ENCODE measurements at places on chromosomes 3 and 15.
A peak's percentile ranks its signal among the peaks of the same experiment; 100 is the strongest.

- no peaks in the 10 kb centered on the region for H3K4me1 ChIP-seq
- no peak overlapping the region for H3K27ac ChIP-seq
- DNase-seq, result no peak
Observed at GRCh38 chr3:40042752-40043443, 233.5 kb downstream of the MYRIP start.

DNA sequence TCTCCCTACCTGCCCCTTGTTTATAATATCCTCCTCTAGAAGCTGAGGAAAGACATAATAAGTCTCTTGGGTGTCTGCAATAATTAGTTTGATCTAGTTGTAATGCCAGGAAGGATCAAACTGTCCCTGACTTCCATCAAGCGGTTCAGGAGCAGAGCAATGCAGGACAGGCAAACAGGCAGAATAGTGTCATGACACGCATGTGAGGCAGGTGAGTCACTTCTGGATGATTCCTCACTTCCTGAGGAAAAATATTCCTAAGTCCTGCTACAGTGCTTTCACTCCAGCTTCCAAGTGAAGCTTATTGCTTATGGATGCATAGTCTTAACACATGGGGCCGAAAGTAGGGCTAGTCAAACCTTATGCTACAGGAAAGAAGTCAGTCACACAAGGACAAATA is 85.8 kb downstream of the GREM1 start:
- no peaks in the 10 kb centered on the region for H3K36me3 ChIP-seq
- no peaks in the 10 kb centered on the region for H3K4me1 ChIP-seq
- DNase-seq, result no peak
- no peak overlapping the region for H3K4me3 ChIP-seq
- H3K27ac ChIP-seq, result no peak overlapping the region
- peaks cover 30% of the 10 kb centered on the region for H3K27me3 ChIP-seq

- H3K4me1 ChIP-seq, result no peaks in the 10 kb centered on the region
- DNase-seq, result no peak
- H3K27ac ChIP-seq, result no peak overlapping the region
- peaks cover 8% of the 10 kb centered on the region for H3K36me3 ChIP-seq
Observed at GRCh38 chr3:72565593-72565992, 282.7 kb downstream of the SHQ1 start.

GRCh38 chr3:129474984-129475804 is 35.2 kb downstream of the IFT122 start:
- H3K27ac ChIP-seq, result no peak overlapping the region
- no peak overlapping the region for H3K4me3 ChIP-seq
- no peaks in the 10 kb centered on the region for H3K27me3 ChIP-seq
- no peaks in the 10 kb centered on the region for H3K4me1 ChIP-seq
- no peak for DNase-seq

DNA sequence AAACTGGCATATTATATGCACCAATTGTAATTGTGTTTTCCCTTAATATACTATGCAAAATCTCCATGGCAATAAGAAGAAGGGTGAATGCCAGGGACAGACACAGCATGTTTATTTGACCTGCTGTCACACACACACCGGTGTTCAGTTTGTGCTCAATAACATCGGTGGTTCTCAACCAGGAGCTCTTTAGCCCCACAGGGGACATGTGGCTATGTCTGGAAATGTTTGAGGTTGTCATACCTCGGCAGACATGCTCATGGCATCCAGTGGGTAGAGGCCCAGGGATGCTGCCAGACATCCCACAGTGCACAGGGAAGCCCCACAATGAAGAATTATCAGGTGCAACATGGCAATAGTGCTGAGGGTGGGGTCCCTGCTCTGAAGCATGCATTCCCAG is 38.2 kb downstream of the GLB1 start:
- H3K27me3 ChIP-seq, result no peaks in the 10 kb centered on the region
- H3K27ac ChIP-seq, result no peak overlapping the region
- H3K4me1 ChIP-seq, result peaks cover 39% of the 10 kb centered on the region
- H3K36me3 ChIP-seq, result peaks cover 6% of the 10 kb centered on the region

GRCh38 chr15:82047453-82048400 is 1.9 kb upstream of the MEX3B start:
- DNase-seq, result no peak
- H3K27me3 ChIP-seq, result peaks cover 16% of the 10 kb centered on the region
- peak overlapping the region; percentile 85 for H3K4me3 ChIP-seq
- peaks cover 22% of the 10 kb centered on the region for H3K4me1 ChIP-seq

DNA sequence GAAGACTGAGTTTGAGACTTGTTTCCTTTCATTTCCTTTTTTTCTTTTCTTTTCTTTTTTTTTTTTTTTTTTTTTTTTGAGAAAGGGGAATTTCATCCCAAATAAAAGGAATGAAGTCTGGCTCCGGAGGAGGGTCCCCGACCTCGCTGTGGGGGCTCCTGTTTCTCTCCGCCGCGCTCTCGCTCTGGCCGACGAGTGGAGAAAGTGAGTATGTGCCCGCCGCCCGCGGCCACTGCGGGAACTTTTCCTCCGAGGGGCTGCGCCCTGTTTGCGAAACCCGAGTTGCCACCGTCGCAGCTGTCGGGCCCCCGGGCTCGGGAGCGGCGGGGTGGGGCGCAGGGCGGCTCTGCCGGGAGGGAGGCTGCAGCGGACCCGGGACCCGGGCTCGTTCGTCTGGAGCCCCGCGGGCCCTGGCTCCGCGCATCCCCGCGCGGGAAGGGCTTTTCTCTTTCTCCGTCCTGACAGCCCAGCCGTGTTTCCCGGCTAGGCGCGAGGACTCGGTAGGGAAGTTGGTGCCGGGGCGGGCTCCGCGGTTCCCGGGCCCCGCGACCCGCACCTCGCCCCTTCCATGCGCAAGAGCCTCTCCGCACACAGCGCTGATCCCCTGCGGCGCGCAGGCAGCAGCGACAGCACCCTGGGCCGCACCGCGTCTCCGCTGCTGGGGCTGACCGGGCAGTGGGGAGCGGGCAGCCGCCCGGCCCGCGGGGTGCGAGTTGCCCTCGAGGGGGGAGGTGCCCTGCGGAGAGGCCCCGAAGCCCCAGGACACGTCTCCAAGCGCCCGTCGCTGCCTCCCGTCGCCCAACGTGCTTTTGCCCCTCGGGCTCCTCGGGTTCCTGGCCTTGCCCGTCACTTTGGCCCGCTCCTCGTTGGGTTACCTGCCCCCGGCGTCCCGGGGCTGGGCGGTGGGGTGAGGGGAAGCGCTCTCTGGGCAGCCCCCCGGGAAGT is 1.4 kb downstream of the IGF1R start:
- peaks cover 38% of the 10 kb centered on the region for H3K4me1 ChIP-seq
- peak; percentile 46 for DNase-seq
- no peaks in the 10 kb centered on the region for H3K36me3 ChIP-seq
- peak overlapping the region; percentile 88 for H3K4me3 ChIP-seq
- peak overlapping the region; percentile 91 for H3K27ac ChIP-seq
- peaks cover 30% of the 10 kb centered on the region for H3K27me3 ChIP-seq

GRCh38 chr3:9180764-9181117 is 68.7 kb downstream of the SRGAP3 start:
- H3K4me1 ChIP-seq, result peaks cover 29% of the 10 kb centered on the region
- DNase-seq, result no peak
- H3K36me3 ChIP-seq, result peaks cover 7% of the 10 kb centered on the region
- H3K27me3 ChIP-seq, result peaks cover 5% of the 10 kb centered on the region

DNA sequence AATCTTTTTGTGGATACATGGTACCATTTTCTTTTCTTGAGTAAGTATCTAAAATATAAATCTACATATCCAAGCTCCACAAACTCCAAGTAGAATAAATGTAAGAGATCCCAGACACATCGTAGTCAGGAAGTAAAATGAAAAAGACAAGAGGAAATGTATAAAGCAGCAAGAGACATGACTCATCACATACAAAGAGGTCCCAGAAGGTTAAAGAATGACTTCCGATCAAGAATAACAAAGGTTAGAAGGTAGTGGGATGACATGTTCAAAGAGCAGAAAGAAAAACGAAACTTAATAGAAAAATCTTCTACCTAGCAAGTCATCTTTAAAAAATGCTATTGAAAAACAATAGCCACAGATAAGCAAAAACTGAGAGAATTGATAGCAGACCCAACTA is 705.8 kb downstream of the NR2F2 start:
- DNase-seq, result no peak
- no peak overlapping the region for H3K27ac ChIP-seq
- no peaks in the 10 kb centered on the region for H3K36me3 ChIP-seq

- H3K27me3 ChIP-seq, result no peaks in the 10 kb centered on the region
- H3K36me3 ChIP-seq, result no peaks in the 10 kb centered on the region
- H3K27ac ChIP-seq, result no peak overlapping the region
- no peak overlapping the region for H3K4me3 ChIP-seq
Observed at GRCh38 chr15:101188637-101189408, 63.0 kb downstream of the CHSY1 start.
